Uterus (tissue), 4 donors: ENCODE measurements at places on chromosomes 6 and 20. TPM values are rescaled to one million over a fixed set of nuclear protein-coding genes. Genes with fewer than 3 reads are reported as not detected.

The ERVFRD-1 gene
- total RNA-seq: 0.21 TPM

- no peak overlapping the region for H3K4me3 ChIP-seq
- H3K4me1 ChIP-seq: no peaks in the 10 kb centered on the region
- no peak overlapping the region for H3K27ac ChIP-seq
- H3K36me3 ChIP-seq: no peaks in the 10 kb centered on the region
Measured at GRCh38 chr20:49675368-49676151, 38.1 kb downstream of the B4GALT5 start.

The HLA-E gene
- 353 TPM for total RNA-seq

GRCh38 chr20:47484303-47484702, 17.4 kb upstream of the NCOA3 start:
- no peak for DNase-seq
- H3K27ac ChIP-seq: no peak overlapping the region
- H3K4me3 ChIP-seq: no peak overlapping the region

GRCh38 chr6:25579902-25580495, 72.0 kb upstream of the SCGN start:
- H3K27ac ChIP-seq: no peak overlapping the region
- no peak for DNase-seq

- no peaks in the 10 kb centered on the region for H3K27me3 ChIP-seq
- no peak for DNase-seq
- H3K36me3 ChIP-seq: no peaks in the 10 kb centered on the region
Measured at GRCh38 chr6:161152907-161153662, 120.8 kb downstream of the AGPAT4 start.
